ENCODE measurements at places on chromosomes 13 and 19. TPM values are rescaled to one million over a fixed set of nuclear protein-coding genes. Genes with fewer than 3 reads are reported as not detected.

TPTE2 gene
- total RNA-seq = not detected

NLRP9 gene
- not detected for total RNA-seq

SLC17A7 gene
- total RNA-seq = 0.09 TPM

ZNF154 gene
- 2.4 TPM for total RNA-seq

FBXO27 gene
- total RNA-seq = 0.54 TPM

RYR1 gene
- total RNA-seq = 0.18 TPM

RGCC gene
- total RNA-seq = 34.7 TPM

CBARP gene
- total RNA-seq = 1.3 TPM

DNAAF3 gene
- total RNA-seq = 0.47 TPM

TNFSF11 gene
- total RNA-seq = not detected

UGGT2 gene
- total RNA-seq = 43.7 TPM

KCNJ14 gene
- 0.36 TPM for total RNA-seq

ITGBL1 gene
- 48.5 TPM for total RNA-seq

SSC5D gene
- total RNA-seq = 2.1 TPM

RB1 gene
- total RNA-seq = 35.3 TPM

PSG7 gene
- total RNA-seq = not detected

KLK14 gene
- not detected for total RNA-seq

SYNGR4 gene
- total RNA-seq = not detected

SCN1B gene
- 7.6 TPM for total RNA-seq

ADAT3 gene
- 1.5 TPM for total RNA-seq

LGALS14 gene
- total RNA-seq = not detected

CLDN10 gene
- total RNA-seq = not detected

MIDN gene
- 12.7 TPM for total RNA-seq

MEIS3 gene
- total RNA-seq = 4.0 TPM

TMIGD2 gene
- total RNA-seq = not detected

PEX11G gene
- total RNA-seq = 1.4 TPM

ZNF565 gene
- total RNA-seq = 4.2 TPM

TEX26 gene
- not detected for total RNA-seq

DZIP1 gene
- 15.2 TPM for total RNA-seq

Data from endothelial cell of coronary artery (primary cell).